ENCODE measurements at places on chromosomes 16 and 17.

DNA sequence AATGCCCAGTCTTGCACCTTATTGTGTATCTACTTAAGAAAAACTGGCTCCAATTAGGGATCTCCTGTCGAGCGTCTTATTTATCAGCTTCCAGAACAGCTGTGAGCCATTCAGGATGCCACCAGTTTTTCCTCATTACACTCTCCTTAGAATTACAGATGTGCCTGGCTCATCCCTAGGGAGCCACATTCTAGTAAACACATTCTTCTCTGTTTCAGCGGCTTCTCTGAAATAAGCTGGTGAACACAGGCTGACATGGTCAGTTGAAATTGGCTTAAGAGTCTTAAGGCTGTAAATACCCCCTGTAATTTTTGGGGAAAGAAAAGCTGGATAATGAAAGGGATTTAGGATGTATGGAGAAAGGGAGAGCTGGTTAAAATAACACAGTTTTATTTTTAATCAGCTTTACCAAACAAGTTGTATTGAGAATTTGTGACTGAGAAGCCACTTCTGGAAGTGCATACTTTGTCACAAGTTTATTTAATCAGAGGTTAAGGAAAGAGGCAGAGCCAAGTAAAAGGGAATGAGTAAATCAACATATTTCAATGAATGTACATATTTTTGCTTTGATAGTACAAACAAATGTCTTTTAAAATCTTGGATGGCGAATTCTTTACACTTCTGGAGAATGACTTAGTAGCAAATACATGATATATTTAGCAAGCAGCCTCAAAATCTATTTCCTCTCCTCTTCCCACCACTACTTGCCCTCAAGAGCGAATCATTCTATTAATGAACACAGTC, 562.0 kb upstream of the GOT2 start:
- DNase-seq, result no peak

DNA sequence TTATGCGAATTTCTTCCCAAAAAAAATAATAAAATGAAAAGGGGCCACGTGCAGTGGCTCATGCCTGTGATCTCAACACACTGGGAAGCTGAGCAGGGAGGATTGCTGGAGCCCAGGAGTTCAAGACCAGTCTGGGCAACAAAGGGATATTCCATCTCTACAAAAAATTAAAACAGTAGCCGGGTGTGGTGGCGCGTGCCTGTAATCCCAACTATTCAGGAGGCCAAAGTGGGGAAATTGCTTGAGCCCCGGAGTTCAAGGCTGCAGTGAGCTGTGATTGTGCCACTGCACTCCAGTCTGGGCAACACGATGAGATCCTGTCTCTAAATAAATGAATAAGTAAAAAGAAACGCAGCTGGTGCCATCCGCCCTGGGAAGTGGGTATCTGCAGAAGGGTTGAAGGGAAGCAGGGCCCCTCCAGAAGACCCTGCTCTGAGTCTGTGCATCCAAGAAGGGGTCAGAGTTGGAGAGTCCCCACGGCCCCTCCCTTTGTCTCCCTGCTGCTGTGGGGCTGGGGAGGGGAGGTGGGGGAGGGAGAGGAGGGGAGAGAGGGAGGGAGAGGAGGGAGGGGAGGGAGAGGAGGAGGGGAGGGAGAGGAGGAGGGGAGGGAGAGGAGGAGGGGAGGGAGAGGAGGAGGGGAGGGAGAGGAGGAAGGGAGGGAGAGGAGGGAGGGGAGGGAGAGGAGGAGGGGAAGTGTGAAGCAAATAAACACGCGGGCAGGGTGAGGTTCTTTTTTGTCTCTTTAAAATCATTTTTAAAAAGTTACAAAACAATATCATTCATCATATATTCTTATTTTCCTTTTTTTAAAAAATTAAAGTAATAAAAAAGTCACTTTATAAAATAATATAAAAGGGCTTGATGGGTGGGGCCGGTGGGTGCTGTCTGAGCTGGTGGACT, 5.0 kb upstream of the MYADML2 start:
- DNase-seq, result no peak

GRCh38 chr17:17388657-17389496, 85.7 kb downstream of the NT5M start:
- no peak for DNase-seq

DNA sequence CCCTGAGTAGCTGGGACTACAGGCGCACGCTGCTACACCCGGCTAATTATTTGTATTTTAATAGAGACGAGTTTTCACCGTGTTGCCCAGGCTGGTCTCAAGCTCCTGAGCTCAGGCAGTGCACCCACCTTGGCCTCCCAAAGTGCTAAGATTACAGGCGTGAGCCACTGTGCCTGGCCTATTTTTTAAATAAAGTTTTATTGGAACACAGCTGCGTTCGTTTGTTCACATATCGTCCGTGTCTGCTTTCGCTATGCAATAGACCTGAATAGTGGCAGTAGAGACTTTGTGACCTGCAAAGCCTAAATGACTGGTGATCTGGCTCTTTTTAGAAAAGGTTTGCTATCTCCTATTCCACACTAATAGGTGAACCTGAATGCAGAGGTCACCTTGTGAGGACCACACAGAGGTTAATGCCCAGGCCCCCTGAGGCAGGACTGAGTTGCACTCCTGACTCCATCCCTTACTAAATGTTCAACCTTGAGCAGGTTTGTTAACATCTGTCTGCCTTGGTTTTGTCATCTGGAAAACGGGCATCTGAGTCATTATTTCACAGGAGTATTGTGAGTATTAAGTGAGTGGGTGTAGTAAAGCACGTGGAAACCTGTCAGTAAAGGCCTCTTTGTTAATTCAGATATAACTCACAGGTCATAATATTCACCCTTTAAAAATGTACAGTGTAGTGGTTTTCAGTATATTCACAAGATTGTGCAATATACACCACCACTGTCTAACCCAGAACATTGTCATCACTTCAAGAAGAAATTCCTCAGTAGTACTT, 157.5 kb upstream of the CACNG5 start:
- no peak for DNase-seq

DNA sequence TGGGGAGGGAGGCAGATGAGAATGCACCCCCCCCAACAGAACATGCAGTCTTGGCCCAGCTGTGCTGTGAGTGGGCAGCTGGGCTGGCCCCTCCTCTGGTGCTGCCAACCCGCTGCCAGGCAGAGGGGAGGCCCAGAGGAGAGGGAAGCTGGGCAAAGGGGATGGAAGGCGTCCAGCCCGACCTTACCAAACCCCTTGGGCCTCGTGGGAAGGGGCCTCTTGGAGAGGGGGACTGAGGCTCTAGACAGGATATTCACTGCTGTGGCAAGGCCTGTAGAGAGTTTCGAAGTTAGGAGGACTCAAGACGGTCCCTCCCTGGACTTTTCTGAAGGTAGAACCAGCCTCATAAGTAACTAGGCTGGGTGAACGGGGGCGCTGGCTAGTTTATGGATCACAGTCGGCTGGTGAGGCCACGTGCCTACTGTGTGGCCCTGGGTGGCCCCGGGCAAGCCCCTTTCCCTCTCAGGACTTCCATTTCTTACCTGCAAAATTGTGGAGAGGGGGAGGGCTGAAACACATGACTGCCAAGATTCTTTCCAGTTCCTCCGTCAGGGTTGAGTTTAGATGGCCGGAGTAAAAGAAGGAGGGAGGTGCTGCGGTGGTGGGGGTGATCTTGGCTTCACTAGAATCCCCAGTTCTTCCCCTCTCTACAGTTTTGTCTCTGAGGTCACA, 857 bp upstream of the STAT5A start:
- DNase-seq, result peak; percentile 62

DNA sequence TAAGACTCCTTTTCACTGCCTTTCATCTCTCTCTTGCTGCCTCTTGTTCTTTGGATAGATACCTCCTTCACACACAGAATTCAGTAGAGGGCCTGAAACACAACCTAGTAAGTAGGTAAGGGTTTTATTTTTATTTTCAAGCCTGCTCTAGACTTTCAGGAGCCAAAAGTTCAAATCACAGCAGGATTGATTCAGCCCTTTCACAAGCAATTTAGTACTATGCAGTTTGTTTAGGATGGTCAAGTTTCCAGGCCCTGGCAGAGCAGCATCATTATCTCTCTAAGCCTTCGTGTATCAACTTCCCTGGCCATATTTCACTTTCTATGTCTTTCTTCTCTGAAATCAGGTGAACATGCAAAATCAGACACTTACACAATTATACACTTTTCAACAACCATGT, 148.8 kb upstream of the CORO6 start:
- no peak for DNase-seq

DNA sequence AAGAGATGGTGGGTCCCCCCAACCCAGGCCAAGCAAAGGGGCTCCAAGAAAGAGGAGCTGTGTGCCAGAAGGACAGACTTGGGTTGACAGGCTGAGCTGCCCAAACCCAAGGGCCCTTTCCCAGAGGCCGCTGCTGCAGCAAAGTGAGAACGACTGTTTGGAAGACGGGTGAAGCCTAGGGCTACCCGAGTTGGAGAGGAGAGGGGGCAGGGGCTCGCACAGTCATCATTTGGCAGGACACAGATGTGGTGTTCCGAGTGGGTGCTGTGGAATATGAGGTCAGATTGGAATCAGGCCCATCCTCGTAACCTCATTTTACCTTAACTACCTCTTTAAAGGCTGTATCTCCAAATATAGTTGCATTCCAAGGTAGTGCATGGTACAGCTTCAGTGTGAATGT, 5.3 kb upstream of the MFAP4 start:
- no peak for DNase-seq

DNA sequence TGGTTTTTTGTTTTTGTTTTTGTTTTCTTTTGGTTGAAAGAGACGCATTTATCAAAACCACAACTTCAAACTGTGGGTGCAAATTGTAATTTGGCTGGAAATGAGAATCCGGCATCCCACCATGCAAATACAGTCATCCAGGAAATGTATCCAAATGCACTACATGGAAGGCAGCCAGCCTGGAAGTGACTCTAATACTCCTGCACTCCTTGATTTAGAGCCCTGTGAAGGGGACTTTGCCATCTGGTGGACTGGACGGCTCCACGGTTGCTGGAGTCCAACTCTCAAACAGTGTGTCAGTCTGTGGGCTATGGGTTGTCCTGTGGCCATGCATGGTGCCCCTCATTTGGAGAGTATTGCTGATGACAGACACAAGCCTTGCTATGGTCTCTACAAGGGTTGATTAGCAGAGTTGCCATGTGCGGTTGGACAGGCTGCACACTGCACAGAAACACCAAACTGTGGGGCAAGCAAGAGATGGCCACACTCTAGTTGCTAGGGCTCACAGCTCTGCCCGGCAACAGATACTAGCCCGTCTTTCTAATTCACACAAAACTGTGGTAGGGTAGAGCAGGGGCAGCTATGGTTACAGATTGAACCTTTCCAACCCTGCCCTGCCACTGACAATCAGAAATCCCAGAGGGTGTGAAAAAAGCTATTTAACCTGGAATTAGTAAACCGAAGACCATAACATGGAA, 62.4 kb downstream of the VAT1L start:
- no peak for DNase-seq

- no peak for DNase-seq
Observed at GRCh38 chr16:20041924-20042596, 31.6 kb downstream of the GPR139 start.

DNA sequence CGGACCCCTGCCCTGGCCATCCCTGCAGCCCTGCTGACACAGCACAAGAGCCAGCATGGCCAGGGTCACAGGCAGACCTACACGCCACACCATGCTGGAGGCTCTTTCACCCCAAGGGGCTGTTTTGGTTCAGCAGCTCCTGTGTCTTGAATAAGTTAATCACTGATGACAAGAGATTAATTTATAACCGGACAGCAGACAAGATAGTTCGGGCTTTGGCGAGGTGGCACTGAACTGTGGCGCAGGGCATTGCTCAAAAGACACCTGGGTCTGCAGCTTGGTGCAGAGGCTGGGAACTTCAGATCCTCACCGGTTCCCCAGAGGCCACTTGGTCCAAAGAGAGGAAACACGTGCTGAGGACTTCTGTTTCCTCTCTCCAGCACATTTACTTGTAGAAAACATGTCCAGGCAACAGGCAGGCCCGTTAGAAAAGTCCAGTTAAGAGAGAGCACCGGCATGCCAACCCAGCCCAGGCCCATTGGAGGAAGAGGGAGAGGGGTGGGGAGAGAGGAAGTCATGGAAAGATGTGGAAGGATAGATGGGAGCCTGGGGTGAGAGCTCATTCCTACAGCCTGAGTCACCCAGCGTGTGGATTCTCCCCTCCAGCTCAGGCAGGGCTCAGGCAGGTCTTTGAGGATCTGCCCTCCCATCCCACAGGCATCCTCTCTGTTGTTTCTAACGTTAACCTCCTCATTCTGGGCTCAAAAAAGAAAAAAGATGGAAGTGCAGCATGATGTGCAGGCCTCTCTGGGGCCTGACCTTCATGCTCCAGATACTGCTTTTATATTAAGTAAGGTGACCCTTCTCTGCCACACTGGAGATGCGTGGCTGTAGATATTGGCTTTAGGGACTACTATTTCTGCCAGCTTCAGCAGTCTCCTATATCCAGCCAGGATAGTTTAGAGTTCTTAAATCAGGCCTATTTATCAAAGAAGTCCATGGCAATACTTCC, 80.0 kb upstream of the HNF1B start:
- no peak for DNase-seq

GRCh38 chr16:27083861-27084261, 17.1 kb downstream of the C16orf82 start:
- no peak for DNase-seq

GRCh38 chr17:43224146-43224705, 4.2 kb downstream of the CCDC200 start:
- DNase-seq, result no peak

GRCh38 chr17:29179232-29180033, 765 bp downstream of the MYO18A start:
- no peak for DNase-seq
